Left renal pelvis (tissue), 4 donors: ENCODE measurements at places on chromosomes 1 and 21. TPM values are rescaled to one million over a fixed set of nuclear protein-coding genes. Genes with fewer than 3 reads are reported as not detected.

- DNase-seq: peak; percentile 65
Observed at GRCh38 chr1:208652296-208653160, 408.3 kb upstream of the PLXNA2 start.

- DNase-seq: no peak
Observed at GRCh38 chr21:16587141-16587581, 857.4 kb downstream of the USP25 start.

DNA sequence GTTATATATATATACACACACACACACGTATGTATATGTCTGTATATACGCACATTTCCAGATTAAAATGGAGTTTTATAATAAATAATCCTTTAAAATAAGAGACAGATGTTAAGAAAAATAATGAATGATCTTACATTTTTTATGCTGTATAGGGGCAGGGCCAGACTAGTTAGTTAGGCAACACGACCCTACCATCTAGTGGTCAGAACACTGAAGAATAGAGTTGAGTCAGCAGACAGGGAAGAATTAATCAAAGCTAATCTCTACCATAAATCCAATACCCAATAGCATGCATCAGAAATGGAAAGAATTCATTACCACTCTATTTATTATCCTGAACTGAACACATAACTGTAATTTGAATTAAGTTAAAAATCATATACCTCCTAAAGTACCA is 156.7 kb downstream of the BRINP3 start:
- no peak for DNase-seq

DNA sequence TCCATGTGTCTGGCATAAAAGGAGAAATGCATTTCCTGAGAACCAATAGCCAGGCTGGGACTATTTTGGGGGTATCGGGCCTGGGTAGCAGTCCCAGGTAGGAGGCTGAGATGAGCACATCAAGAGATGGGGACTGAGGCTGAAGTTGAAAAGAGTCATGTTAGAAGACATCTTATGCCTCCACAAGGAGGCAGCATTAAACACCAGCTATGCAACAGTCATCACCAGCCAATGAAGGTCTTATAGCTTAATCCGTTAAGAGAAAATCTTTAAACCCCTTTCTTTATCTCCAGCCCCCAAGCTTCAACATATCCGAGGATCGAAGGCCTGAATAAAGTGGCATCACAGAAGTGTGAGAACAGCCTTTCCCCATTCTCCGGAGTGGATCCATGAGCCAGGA is 640.7 kb upstream of the PTBP2 start:
- DNase-seq: no peak

DNA sequence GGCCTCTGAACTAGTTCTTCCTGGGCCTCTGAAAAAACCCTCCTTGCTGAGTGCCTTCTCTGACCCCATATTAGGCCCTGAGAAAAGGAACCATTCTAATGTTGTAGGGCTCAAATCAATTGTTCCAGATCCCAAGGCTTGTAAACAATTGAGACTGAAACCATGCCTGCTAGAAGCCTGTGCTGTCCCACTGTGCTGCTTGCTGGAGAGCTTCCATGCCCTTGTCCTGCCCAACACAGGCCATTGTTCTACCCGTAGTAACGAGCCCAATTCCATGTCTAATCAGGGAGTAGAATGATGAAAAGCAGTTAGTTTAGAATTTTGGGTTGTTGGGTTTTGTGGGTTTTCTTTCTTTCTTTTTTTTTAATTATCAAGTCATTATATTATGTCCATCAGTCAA is 47.4 kb downstream of the ZNF281 start:
- no peak for DNase-seq

GRCh38 chr21:42558846-42559245 is 45.2 kb downstream of the SLC37A1 start:
- no peak for DNase-seq

DNA sequence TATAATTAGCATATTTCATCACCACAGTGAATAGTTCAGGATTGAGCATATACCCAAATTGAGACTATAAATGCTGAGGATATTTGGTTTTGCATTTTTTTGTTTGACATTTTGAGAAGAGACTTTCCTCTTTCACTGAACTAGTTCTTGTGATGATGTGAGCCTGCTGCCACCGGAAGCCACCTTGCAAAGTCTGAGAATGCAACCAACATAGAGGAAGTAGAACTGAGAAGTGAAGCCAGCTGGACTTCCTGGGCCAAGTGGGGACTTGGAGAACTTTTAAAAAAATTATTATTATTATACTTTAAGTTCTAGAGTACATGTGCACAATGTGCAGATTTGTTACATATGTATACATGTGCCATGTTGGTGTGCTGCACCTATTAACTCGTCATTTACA is 102.3 kb downstream of the RPE65 start:
- no peak for DNase-seq

Gene BMP8A
- polyA plus RNA-seq: 0.93 TPM

Gene OLIG1
- polyA plus RNA-seq: 0.16 TPM

Gene CLDN17
- polyA plus RNA-seq: not detected

Gene TSPAN1
- polyA plus RNA-seq: 65.2 TPM

Gene ASPM
- 22.0 TPM for polyA plus RNA-seq

Gene SLC22A15
- polyA plus RNA-seq: 5.7 TPM

Gene SLAMF9
- polyA plus RNA-seq: not detected

Gene GRHL3
- 0.22 TPM for polyA plus RNA-seq

Gene TNFSF4
- polyA plus RNA-seq: 1.2 TPM
